IMR-90 (cell line): ENCODE measurements at places on chromosomes 2 and 18. TPM values are rescaled to one million over a fixed set of nuclear protein-coding genes. Genes with fewer than 3 reads are reported as not detected.

The C2orf80 gene
- not detected in 2 replicates for total RNA-seq

GRCh38 chr2:234880551-234881211, 71.1 kb upstream of the SH3BP4 start:
- peak; percentile 100 for DNase-seq

The ANKZF1 gene
- 18.3 and 18.6 TPM in 2 replicates for total RNA-seq

DNA sequence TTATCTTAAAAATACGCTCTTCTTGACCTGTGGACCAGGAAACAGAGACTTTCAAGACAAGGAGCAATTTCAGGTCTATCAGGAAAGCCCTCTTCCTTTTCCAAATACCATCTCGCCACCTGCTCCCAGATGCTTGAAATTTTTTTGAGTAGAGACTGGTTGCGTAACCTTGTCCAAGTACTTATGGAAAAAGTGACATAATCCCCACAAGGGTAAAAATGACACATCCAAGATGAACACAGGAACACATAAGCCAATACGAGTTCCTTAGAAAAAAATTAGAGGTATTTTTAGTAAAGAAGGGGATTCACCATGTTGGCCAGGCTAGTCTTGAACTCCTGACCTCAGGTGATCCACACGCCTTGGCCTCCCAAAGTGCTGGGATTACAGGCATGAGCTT, 1.8 kb downstream of the SERPINB13 start:
- no peak for DNase-seq

GRCh38 chr2:136052369-136053362, 65.3 kb downstream of the CXCR4 start:
- no peak for DNase-seq
